ENCODE measurements at places on chromosomes 1 and 21.

GRCh38 chr1:3779265-3779911 lies 6.8 kb downstream of the SMIM1 start:
- no peak for DNase-seq

GRCh38 chr1:157151073-157151472 lies 12.9 kb upstream of the ETV3 start:
- no peak for DNase-seq

DNA sequence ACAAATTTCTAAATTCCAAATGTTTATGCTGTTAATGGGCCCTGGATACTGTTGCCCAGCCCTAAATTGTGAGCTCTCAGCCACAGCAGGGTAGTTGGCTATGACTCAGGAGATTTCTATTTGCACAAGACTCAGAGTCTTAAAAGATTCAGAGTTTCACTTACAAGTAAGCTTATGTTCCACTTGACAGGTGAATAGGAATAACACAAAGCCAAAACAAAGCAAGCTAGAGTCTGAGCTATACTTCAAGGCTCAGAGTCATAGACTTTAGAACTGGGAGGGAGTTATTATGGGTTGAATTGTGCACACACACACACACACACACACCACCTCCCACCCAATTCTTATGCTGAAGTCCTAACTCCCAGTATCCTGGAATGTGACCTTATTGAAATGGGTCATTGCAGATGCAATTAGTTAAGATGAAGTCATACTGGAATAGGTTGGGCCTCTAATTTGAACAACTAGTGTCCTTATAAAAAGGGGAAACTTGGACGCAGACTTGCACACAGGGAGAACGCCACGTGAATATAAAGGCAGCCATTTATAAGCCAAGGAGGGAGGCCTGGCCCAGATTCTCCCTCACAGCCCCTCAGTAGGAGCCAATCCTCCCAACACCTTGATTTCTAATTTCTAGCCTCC lies 30.2 kb downstream of the PRDX6 start:
- no peak for DNase-seq

- DNase-seq: no peak
These were observed 266.9 kb downstream of the TGFB2 start for GRCh38 chr1:218611916-218612585.

DNA sequence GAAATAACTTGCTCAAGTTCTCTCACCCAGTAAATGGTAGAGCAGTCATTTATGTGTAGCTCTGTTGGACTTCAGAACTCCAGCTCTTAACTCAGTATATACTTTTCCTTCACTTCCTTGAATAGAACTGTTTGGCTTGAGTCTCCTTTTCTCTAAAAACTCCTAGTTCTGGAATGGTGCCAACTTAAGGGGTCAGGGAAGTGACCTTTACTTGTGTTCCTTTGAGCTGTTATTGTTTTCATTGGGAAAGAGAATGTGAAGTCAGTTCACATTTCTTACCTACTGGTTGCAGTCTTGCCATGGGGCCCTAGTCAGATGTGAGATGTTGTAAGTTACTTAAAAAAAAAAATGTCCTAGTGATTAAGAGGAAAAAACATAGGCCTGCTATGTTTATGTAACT lies 77.0 kb upstream of the MACF1 start:
- DNase-seq: no peak

GRCh38 chr1:248739572-248740205 lies 15.9 kb downstream of the LYPD8 start:
- DNase-seq: peak; percentile 61

DNA sequence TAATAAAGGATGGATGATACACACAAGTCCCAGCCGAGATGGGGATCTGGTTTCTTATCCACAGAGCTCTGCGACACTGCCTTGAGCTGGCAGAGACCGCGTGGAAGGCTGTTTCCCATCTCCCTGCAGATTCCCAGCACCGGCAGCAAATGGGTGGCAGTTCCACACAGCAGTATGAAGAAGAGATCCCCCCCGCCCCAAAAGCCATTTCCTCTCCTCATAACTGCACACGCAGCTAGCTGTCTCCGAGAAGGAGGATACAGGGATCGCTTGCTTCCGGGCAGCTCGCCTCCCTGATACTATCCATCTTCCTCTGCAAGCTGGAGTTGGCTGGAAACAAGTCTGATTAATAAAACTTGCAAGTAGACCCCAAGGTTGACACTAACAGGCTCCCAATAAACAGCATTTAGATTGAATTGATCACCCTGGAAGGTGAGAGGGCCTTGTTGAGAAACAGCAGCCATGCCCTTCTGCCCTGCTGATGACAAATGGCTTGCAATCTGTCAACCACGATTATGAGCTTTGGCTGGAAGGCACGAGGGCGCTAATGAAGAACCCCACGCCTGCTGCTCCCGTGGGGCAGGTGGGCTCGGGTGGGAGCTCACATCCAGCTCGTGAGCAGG lies 642.3 kb downstream of the AJAP1 start:
- no peak for DNase-seq

- no peak for DNase-seq
These were observed 57.9 kb upstream of the ETS2 start for GRCh38 chr21:38747810-38748209.

Data from NB4 (cell line).